NCI-H526 (cell line): ENCODE measurements at places on chromosomes 7 and 10.

GRCh38 chr7:2980401-2981102 lies 63.1 kb downstream of the CARD11 start:
- DNase-seq = no peak

DNA sequence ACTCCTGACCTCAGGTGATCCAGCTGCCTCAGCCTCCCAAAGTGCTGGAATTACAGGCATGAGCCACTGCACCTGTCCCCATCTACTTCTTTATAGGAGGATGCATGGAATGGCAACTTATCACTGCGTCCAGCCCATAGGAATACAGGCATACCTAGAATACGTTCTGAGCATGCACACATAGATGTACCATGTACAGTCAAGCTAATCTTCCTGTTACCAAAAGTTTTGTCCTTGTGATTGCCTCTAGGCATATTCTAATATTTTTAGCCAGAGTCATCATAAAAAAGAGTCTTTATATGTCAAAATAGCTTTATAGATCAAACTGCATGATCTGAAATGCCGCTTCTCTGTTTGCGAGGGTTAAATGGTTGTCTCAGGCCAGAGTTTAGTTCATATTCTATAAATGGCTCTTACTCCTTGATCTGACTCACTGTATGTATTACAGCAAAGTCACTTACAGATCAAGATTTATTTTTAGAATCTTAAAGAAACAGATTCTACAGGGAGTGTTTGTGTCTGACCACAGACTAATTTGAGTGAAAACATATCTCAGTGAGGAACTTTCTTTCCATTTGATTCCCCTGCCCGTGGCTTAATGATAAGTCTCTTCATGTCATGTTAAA lies 210.9 kb downstream of the CREB5 start:
- DNase-seq = no peak

- no peak for DNase-seq
These were observed 135.2 kb upstream of the CSTF2T start for GRCh38 chr10:51834548-51834947.

GRCh38 chr10:7829289-7829834 lies 11.1 kb downstream of the TAF3 start:
- DNase-seq = no peak

GRCh38 chr7:40058636-40059035 lies 75.8 kb downstream of the MPLKIP start:
- no peak for DNase-seq
